ENCODE measurements at places on chromosomes 7 and 10.

GRCh38 chr7:27697861-27698430 is 35.3 kb upstream of the HIBADH start:
- DNase-seq: no peak

DNA sequence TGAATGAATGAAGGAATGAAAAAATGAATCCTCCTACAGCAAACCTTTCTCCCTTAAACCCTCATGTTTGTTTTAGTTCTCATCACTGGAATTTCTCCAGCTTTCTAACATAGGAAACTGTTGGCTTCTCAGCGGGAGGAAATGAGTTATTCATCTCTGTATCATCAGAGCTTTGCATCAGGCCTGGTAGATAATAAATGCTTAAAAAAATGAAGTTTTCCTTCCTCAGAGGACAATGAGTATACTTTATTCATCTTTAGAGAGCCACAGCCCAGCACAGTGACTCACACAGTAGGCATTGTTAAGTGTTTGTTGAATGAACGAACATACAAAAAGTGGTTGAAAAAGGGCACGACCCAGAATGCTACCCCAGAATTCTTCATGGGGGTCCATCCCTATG is 62.6 kb downstream of the COL13A1 start:
- DNase-seq: no peak

DNA sequence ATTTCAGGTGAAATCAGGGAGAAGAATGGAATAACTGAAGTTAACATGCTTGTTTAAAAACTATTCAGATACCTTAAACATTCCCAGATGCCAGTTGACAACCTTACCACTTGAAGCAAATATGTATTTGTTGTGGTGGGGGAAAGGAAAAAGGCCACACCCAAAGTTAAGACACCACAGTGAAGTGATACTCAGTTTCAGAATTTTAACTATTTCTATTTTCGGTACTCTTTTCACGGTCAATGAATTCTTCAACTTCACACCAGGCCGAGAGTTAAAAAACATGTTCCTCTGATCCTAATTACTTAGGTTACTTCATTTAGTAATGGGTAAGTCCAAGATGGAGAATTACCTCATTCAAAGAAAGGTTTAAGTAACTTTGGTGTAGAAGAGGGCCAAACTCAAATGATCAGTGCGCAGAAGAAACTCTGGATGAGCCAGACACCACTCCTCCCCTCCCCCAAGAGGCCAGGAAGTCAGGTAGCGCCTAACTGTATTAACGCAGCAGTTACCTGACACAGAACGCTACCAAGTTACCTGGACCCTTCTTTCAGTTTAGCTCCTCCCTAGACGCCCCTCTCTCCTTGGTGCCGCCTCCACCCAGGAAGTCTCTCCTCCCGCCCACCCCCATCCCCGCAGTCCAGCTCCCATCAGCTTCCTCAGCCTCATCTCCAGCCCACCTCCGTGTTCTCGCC is 700 bp downstream of the MTPN start:
- DNase-seq: peak; percentile 55

DNA sequence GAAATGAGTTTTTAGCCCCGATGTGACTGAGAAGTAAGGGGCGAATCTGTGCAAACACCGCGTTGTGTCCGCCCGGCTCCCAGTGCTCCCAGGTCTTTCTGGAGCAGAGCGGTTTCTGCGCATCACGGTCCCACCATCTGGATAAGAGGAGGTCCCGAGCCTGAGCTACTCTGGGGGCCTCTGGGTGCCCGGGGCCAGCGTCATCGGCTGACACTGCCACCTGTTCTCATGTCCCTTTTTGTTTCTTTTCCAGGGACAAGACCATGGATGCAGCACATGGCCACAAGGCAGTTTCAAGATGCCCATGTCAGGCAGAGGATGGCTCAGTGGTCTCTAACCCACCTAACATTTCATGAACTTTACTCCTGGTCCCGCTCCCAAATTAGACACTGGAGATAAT is 24.9 kb downstream of the KLF6 start:
- DNase-seq: no peak

DNA sequence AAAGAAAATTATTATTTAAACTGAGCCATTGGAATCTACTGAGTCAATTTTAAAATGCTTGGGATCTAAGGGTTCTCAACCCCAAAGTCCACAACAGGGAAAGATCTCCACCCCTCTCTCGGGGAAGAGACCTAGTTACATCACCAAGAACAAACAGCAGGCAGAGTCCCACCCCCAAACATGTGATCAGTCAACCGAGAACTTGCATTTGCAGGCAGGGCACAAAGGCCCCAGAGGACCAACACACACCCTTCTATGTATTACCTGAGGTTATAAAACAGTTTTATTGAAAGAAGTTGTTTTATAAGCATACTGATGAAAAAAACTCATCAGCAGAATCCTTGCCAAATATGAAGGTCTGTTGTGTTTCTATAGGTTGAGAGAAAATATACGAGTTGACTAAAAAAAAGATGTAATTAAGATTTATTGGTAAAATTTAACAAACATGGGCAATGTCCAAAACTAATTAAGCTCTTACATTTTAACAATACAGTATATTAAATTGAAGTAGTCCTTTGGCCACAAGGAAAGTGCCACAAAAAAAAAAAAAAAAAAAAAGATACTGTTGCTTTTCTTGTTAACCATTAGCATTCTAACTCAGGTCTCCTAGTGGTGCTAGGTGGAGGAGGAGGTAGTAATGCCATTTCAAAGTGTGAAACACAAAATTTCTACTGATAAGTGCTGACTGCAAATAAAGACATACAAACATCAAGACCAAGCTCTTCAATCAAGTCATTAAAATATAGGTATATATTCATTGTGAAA is 975 bp upstream of the USP54 start:
- DNase-seq: peak; percentile 69

DNA sequence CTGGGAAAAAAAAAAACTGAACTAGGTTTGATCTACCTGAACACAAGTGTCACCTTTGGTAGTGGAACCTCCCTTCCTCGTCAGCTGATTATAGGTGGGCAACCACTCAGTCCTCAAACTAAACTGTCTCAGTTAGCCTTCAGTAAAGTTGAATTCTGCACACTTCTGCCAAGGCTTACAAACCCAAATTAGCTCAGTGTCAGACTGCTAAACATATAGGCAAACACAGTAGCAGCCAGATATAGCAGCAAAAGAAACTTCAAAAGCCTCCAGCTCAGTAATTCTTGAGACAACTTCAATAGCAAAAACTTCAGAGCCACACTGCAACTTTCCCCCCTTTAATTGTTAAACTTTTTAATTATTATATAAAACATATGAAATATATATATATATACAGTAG is 956.9 kb downstream of the XPNPEP1 start:
- no peak for DNase-seq

DNA sequence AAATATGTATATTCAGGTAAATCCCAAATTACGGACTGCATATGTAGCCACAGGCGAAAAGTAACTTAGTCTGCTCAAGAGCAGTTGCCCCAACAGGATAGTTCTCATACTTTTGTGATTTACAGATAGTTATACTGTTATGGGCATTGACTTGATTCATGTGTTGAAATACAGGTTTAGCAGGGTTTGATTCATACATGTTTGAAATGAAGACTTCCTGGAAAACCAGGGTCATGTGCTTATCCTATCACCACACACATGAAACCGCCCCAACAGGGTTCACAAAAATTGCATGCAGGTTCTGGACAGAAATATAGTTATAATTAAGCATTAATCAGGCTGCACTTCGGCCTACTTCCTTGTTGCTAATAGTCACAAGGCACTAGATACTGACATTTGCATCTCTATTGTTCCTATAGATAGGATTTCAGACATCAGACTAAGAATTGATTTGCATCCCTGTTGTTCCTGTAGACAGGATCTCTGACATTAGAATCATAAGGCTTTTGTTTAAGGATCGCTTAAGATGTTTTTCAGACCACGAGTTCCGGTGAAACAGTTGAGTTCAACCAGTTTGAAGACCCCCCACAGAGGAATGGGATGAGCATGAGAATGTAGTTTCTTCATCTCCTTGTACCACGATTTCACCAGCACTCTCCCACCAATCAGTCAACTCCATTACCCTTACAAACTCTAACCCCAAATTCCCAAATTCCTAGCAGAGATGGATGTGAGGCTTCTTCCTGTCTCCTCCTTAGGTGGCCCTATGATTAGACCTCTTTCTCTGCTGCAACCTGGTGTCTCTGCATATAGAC is 2.0 kb upstream of the ZNF398 start:
- DNase-seq: no peak

DNA sequence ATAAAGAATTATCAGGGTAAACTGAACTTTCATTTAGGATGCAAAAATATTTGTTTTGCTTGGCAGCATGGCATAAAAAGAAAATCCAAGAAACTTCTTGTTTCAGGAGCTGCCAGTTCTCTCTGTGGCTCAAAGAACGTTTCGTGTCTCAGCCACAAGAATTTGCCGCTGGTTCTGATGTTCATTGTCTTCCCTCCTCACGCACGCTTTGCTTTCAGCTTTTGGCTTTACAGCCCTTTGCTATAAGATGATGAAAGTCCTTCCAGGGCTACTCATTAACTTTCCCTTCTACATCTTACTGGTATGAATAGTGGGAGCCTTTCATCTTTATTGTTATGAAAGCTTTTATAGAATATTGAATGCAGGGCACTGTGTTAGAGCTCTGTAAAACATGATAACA is 124.7 kb downstream of the BICC1 start:
- DNase-seq: no peak

DNA sequence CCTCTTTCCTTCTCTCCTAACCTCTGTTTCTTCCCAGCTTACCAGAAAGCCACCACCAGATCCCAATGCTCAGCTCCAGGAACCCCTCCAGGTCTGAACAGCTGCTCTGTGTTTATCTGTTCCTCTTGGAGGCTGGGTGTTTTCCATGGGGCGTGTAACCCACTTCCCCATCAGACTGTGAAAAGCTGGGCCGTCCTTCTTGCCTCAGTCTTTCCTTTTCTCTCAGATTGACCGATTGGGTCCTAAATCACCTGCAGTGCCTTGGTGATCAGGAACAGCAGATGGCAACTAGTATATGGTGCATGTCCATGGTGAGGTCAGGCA is 4.8 kb downstream of the SH3PXD2A start:
- no peak for DNase-seq

- DNase-seq: no peak
These were observed 642.8 kb downstream of the TNS3 start for GRCh38 chr7:46939089-46939488.

DNA sequence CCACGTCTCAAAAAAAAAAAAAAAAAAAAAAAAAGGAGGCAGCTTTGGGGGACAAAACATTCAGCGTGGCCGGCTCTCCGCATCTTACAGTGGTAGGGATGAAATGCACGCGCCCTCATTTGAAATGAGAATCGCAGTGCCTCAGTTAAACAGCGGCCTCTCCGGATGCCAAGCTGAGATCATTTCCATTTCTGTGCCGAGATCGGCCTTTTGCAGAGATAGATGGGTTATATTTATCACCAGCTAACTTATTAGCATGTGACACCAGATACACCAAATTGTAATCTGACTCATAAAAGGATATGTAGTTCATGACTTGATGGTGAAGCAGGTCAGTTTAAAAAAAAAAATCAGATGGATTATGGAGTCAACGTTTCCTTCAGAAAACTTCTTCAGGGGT is 138.7 kb downstream of the CUX1 start:
- DNase-seq: no peak

- DNase-seq: no peak
These were observed 49.6 kb downstream of the EXOC6 start for GRCh38 chr10:92897916-92898315.

GRCh38 chr10:69359594-69359993 is 57.1 kb downstream of the TACR2 start:
- DNase-seq: no peak

DNA sequence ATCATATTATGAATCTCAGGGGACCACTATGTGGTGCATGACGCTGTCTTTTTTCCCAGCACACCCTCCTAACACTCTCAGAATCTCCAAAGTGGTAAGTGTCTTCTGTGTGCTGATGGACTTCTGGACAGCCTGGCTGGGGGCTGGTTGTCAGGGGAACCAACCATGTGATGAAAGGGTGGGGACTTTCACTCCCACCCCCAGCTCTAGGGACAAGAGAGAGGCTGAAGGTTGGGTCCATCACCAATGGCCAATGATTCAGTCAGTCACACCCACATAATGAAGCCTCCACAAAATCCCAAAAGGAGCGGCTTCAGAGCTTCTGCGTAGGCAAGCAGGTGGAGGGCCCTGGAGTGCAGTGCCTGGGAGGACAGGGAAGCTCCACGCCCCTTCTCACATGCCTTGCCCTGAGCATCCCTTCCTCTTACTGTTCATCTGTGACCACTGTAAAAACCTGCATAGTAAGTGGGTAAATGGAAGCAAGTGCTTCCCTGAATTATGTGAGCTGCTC is 44.6 kb downstream of the RASGEF1A start:
- no peak for DNase-seq

GRCh38 chr10:121595351-121595805 is 2.9 kb downstream of the FGFR2 start:
- DNase-seq: no peak

DNA sequence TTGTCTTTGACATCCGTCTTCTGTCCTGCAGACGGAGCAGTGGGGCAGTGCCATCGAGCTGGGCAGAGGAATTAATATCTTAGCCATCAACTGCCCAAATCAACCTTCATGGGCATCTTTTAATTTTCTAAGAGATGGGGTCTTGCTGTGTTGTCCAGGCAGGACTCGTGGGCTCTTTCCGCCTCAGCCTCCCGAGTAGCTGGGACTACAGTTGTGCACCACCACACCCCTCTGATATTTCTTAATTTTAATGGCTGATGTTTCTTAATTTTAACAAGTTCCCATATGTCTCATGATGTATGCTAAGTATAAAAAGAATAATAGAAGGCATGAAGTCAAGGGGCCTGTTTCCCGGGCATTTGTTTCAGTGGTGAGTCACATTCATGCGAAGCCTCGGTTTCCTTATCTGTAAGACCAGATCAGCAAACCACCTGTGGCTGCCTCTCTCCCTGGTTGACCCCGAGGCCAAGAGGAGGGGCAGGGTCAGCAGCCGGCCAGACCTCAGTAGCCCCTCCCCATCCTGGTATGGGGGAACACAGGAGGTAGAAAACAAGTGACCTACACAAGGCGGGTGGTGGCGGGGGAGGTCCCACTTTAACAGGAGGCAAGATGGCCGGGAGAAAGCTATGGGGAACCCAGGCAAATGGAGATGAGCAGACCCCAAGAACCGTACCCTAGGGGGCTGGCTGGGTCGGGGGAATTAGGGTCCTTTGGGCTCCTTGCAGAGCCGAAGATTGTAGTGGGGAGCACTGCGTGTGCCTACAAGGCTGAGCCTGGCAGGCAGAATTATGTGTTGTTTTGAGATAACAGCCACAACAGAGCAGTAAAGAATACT is 85.5 kb downstream of the CUX1 start:
- no peak for DNase-seq

DNA sequence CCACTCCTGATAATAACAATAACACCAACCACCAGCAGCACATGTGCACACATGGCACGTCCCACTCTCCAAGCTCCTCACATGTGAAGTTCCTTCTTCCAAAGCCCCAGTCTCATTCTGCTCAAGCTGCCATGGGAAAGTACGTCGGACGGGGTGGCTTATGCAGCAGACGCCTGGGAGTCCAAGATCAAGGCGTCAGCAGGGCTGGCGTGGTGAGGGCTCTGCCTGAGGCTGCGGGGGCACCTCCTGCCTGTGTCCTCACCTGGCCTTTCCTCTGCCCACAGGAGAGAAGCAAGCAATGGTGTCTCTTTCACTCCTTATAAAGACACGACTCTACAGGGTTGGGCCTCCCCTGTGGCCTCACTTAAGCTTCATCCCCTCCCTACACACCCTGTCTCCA is 68.8 kb upstream of the INSIG1 start:
- DNase-seq: no peak

GRCh38 chr10:124886195-124886594 is 55.7 kb upstream of the ZRANB1 start:
- no peak for DNase-seq

- DNase-seq: no peak
These were observed 12.6 kb downstream of the PDGFA start for GRCh38 chr7:506921-507622.

- no peak for DNase-seq
These were observed 36.3 kb downstream of the CHN2 start for GRCh38 chr7:29230871-29231345.

Measured in NCI-H2171 treated with DMSO at 0.1 percent for 48 hours (cell line).